ENCODE measurements at places on chromosomes 2 and 18. TPM values are rescaled to one million over a fixed set of nuclear protein-coding genes. Genes with fewer than 3 reads are reported as not detected.

Gene RAB6C
- not detected for total RNA-seq

DNA sequence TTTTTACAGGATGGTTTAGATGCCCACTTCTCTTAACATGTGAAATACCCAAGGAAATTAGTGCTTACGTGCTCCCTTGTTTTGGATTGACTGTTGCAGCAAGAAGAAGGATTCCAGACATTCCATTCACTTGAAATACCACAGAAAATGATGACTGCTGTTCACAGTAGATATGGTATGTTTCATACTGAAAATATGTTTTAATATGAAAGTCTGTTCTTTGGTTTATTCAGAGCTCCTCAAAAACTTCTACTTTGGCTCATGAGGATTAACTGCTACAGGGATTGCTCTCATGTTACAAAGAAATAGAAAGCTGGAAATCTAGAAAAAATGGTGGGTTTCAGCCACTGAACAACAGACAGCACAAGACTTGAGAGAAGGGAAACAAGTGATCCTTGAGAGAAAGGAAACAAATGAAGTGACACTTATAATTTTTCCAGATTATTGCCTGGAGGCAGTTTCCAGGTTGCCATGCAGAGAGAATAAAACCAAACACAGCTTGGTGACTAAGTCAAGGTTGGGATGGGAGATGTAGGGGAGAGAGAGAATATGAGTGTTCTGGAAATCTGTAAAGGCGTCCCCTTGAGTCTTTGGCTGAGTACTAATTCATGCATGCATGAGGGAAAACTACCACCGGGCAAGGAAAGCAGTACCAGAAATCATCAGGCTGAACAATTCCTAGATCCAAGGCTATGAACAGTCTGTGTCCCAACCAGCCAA, 348.1 kb downstream of the CLIP4 start:
- no peak for DNase-seq

GRCh38 chr2:229914171-229914570, 7.6 kb downstream of the TRIP12 start:
- DNase-seq, result no peak

DNA sequence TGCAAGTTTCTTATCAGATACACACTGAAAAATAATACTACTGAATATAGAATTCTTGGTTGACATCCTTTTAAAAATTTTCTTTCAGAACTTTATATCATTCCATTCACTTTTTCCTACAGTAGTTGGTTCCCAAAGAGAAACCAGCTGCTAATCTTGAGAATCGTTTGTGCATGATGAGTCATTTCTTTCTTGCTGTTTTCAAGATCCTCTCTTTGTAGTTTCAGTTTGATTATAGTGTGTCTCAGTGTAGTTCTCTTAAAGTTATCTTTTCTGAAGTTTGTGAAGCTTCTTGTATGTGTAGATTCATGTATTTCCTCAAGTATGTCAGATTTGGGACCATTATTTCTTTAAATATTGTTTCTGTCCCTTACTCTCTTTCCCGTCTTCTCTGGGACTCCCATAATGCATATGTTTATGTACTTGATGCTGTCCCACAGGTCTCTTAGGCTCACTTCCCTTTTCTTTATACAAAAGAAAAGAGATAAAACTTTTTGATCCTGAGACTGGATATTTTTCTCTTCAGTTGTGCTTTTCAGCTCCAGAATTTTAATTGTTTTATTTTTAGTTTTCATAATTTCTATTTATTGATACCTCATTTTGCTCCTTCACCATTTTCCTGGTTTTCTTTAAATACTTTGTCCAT, 801.0 kb downstream of the TDRD15 start:
- DNase-seq, result no peak

- DNase-seq, result no peak
Observed at GRCh38 chr2:146807568-146808168, 1037.2 kb upstream of the ACVR2A start.

GRCh38 chr2:33240178-33240577, 236.3 kb upstream of the RASGRP3 start:
- peak; percentile 59 for DNase-seq

- DNase-seq, result no peak
Observed at GRCh38 chr2:8494151-8494550, 187.7 kb upstream of the ID2 start.
